ENCODE measurements at places on chromosomes 7 and 10.

- DNase-seq: no peak
Measured at GRCh38 chr10:74276416-74276815, 125.4 kb downstream of the ADK start.

- no peak for DNase-seq
Measured at GRCh38 chr10:93417266-93417665, 64.9 kb downstream of the MYOF start.

DNA sequence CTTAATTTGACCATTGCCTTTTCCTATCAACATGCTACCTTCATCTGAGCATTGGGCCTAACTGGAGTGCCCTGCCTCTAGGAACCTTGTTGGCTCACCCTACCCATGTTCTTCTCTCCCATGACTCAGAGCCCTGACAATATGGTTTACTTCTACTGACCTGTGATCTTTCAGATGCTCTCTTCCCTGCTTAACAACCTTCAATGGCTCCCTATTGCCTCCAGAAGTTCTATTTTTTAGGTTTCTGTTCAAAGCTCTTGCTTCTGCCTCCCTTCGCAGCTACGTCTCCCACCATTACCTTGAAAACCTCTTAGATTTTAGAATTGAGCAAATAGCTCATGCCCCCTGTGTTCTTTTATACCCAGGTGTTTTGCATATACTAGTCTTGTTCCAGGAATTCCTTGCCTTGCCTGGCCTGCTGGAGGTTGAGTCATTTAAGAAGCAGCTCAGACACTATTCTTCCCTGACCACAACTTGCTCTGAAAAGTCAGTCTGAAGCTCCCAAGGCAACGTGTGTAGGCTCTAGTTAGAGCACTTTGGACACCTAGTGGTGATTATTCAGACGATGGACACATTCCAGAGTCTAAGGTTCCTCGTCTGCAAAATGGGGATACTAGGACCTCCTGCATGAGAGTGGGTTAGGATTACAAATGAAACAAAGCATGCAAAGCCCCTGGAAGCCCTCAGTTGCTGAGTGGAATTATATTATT lies 64.4 kb upstream of the EMX2 start:
- no peak for DNase-seq

DNA sequence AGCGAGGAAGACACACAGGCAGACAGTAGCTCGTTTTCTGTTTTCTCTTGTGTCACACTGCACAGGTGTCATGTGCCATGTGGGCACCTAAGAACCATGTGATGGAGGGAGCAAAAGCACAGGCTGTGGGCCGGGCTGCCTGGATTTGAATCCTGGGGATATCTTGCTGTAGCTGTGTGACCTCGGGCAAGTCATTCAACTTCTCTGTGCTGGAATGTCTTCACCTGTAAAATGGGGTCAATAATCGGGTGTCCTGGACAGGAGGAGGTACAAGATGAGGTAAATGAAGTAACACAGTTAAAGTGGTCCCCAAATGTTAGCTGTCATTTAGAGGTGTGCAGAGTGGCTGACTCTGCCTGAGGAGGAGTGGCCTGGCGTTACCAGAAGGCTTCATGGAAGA lies 246.9 kb downstream of the RPS24 start:
- no peak for DNase-seq

DNA sequence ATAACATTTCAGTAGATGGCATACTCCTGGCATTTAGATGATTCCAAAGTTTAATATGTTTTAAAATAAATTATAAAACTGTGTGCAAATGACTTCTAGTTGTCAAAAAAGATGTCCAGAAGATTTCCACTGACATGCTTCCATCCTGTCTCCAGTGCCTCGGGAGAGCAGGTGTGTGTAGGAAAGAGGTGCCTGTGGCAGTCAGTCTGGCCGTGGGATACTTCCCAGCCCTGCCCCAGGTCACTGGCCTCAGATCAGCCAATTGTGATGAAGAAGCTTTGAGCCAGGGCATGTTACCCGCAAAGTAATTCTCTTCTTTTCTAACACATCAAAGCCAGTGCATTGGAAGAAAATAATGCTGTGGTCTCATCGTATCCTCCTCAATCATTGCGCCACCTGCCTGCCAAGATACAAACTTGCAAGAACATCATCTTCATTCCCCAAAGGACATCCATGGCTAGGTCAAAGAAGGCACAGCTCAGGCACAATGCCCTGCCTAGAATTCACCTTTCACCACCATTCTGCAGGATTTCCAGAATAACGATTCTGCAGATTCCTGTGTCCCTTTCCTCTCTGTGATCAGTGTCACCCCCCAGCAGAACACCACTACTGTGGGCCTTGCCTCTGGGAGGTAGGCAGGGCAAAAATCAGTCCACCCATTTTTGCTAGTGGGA lies 6.3 kb upstream of the KCNMA1 start:
- DNase-seq: no peak

DNA sequence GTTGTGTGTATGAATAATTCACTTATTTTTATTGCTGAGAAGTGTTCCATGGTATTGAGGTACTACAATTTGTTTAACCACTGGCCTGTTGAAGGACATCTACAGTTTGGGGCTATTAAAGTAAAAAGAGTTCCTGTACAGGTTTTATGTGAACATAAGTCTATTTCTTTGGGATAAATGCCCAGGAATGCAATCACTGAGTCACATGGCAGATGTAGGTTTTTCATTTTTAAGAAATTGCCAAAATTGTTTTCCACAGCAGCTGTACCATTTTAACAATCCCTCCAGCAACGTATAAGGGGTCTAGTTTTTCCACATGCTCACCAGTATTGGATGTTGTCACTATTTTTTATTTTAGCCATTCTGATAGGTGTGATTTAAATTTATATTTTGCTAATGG lies 243.9 kb downstream of the TNS3 start:
- no peak for DNase-seq

DNA sequence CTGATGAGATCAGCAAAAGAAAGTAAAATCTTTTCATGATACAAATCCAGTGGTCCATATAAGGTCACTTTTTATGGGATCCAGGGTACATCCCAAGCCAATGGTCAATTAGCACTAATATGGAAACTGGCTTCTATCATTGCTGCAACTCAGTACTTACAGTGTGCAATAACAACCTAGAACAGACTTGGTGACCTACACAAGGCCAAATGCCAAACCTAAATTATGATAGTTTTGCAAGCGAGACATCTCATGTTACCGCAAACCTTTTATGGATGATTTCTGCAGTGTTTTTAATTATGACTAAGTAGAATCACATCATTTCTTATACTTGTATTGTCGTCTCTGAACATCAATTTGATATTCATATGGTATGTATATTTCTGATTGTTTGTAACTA lies 583.5 kb upstream of the SEMA3D start:
- DNase-seq: no peak

- DNase-seq: no peak
Measured at GRCh38 chr10:64115908-64116643, 594.9 kb downstream of the REEP3 start.

DNA sequence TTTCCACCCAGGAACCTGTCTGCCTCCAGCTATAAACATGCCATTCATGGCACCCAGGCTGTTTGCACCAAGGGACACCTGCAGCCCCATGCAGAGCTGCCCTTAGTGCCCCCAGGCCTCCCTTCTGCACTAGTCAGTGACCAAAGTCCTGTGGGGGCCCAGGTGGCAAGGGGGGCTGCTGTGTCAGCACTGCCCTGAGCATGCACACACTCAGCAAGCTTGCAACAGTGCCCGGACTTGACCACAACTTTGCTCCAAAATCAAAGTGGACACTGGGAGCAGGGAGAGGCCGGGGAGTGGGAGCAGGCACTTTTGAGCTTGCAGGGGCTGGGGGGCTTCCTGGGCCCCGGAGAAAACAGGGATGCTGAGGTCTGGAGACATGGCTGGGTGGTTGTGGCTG lies 192.9 kb upstream of the MBL2 start:
- no peak for DNase-seq

All from stimulated activated effector memory CD8-positive, alpha-beta T cell treated with anti-CD3 and anti-CD28 coated beads, Interleukin-12 subunit alpha, Interleukin-12 subunit beta, amount 100 ng/mL, for 72 hours (primary cell).